Chondrocyte (in vitro differentiated cells): ENCODE measurements at places on chromosomes 5 and 9. TPM values are rescaled to one million over a fixed set of nuclear protein-coding genes. Genes with fewer than 3 reads are reported as not detected.
A peak's percentile ranks its signal among the peaks of the same experiment; 100 is the strongest.

Gene LRSAM1
- total RNA-seq, result 25.6 to 29.3 TPM (median 27.5 TPM) in 3 replicates

Gene ABITRAM
- total RNA-seq, result 8.1 to 11.7 TPM (median 8.8 TPM) in 3 replicates

GRCh38 chr5:80407735-80408483 lies at the start of gene ZFYVE16:
Gene ZFYVE16 (plus strand): TSS chr5:80408064. CDS start chr5:80434148, 26,084 bp downstream.
- H3K27ac ChIP-seq, result peak within 1 kb of the TSS; percentile 99
- H3K27me3 ChIP-seq, result no peaks in the 10 kb centered on the region
- peaks cover 2% of the 10 kb centered on the region for H3K36me3 ChIP-seq
- DNase-seq, result peak; percentile 98
- H3K4me3 ChIP-seq, result peak within 1 kb of the TSS; percentile 84
- peaks cover 33% of the 10 kb centered on the region for H3K4me1 ChIP-seq

- peaks cover 5% of the 10 kb centered on the region for H3K36me3 ChIP-seq
- H3K27ac ChIP-seq, result no peak overlapping the region
- no peak for DNase-seq
Measured at GRCh38 chr5:171610686-171611085, 174.9 kb upstream of the SMIM23 start.

GRCh38 chr9:127479507-127480081 lies 28.3 kb downstream of the LRSAM1 start:
- H3K36me3 ChIP-seq, result peaks cover 18% of the 10 kb centered on the region
- no peaks in the 10 kb centered on the region for H3K27me3 ChIP-seq
- DNase-seq, result no peak
- H3K4me3 ChIP-seq, result no peak overlapping the region
- no peak overlapping the region for H3K27ac ChIP-seq

- peaks cover 16% of the 10 kb centered on the region for H3K4me1 ChIP-seq
- no peak overlapping the region for H3K4me3 ChIP-seq
- H3K36me3 ChIP-seq, result peaks cover 3% of the 10 kb centered on the region
Measured at GRCh38 chr9:113708821-113709713, 167.0 kb upstream of the ZNF618 start.

Gene PDE4D
- 21.1 to 49.8 TPM (median 23.9 TPM) in 3 replicates for total RNA-seq

Gene ADGRD2
- not detected in 3 replicates for total RNA-seq

Gene IFNK
- not detected in 3 replicates for total RNA-seq

Gene MROH2B
- not detected in 3 replicates for total RNA-seq

GRCh38 chr5:135887447-135887864 lies 8.2 kb downstream of the IL9 start:
- H3K4me3 ChIP-seq, result no peak overlapping the region
- no peaks in the 10 kb centered on the region for H3K36me3 ChIP-seq

DNA sequence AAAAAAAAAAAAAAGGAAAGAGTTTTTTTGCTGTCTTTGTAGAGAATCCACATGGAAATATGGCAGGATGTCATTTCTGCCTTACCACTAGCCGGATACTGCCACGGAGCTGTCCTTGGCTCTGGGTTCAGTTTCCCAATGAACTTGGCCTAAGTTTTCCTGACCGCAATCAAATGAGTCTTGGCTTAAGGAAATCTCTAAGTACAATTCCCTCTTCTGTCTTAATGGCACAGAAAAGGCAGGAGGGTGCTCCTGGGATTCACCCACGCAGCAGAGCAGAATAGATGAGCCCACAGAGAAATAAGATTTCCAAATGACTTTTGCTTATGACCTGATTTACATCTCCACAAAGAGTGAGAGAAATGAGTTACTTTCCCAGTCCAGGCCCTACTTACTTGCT lies 284.0 kb upstream of the VLDLR start:
- no peak for DNase-seq
- H3K4me1 ChIP-seq, result peaks cover 2% of the 10 kb centered on the region

DNA sequence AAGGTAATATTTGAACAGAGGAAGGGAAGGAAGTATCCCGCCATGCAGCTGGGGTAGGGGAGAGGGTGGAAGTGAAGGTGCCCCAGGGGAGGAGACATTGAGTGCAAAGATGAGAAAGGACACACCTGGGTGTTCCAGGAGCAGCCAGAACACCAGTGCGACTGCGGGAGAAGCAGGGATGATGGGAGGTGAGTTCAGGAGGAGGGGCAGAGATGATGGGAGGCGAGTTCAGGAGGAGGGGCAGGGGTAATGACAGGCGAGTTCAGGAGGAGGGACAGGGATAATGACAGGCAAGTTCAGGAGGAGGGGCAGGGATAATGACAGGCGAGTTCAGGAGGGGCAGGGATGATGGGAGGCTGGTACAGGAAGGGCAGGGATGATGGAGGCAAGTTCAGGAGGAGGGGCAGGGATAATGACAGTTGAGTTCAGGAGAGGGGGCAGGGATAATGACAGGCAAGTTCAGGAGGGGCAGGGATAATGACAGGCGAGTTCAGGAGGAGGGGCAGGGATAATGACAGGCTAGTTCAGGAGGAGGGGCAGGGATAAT lies 17.2 kb upstream of the SPOCK1 start:
- no peak overlapping the region for H3K4me3 ChIP-seq
- peaks cover 28% of the 10 kb centered on the region for H3K27me3 ChIP-seq
- peaks cover 2% of the 10 kb centered on the region for H3K36me3 ChIP-seq
- no peak for DNase-seq
- H3K27ac ChIP-seq, result no peak overlapping the region
